ENCODE measurements at places on chromosomes 6 and 20.
A peak's percentile ranks its signal among the peaks of the same experiment; 100 is the strongest.

GRCh38 chr6:36326356-36326995 is 10.2 kb downstream of the BNIP5 start:
- DNase-seq = no peak

- DNase-seq = no peak
Observed at GRCh38 chr6:163985710-163986109, 571.2 kb downstream of the QKI start.

GRCh38 chr6:41100871-41101287 is 28.1 kb downstream of the NFYA start:
- DNase-seq = no peak

DNA sequence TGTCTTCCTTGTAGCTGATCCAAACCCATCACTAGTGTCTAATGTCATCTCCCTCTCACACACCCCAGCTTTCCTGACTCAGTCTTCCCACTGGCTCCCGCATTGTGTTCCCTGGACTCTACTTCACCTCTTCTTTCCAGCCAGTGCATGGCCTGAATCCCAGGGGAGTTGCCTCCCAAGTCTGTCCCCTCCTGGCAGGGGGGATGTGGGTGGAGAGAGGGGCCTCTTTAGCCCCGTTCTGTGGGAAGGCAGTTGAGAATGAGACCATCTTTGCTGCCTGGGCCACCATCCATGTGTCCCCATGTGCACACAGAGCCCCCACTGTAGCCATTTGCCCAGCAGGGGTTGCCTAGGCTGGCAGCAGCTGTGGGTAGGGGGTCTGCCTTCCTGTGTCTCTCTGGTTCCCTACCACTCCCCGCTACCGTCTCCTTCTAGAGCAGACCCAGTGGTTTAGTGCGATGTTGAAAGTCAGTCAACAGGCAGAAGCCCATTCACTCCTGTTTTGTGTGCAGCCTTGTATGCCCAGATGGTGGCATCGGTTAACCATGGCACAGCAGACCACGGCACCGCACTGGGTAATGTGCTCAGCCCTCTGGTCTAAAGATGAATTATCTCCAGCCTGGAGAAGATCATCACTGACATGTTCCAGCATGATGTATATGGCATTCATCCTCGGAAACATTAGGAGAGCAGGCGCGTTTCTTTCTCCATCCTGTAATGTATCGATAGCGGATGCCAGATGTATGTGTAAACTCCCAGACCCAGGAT is 178.8 kb upstream of the SNX9 start:
- DNase-seq = peak; percentile 28

DNA sequence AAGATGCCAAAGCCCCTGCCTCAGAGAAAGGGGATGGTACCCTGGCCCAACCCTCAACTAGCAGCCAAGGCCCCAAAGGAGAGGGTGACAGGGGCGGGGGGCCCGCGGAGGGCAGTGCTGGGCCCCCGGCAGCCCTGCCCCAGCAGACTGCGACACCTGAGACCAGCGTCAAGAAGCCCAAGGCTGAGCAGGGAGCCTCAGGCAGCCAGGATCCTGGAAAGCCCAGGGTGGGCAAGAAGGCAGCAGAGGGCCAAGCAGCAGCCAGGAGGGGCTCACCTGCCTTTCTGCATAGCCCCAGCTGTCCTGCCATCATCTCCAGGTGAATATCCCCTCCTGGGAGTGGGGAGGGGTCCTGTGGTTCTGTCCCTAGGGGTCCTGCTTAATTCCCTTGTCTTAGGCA is 1.1 kb downstream of the MYLK2 start:
- no peak for DNase-seq

- DNase-seq = no peak
Observed at GRCh38 chr6:56516003-56516402, 126.7 kb downstream of the DST start.

DNA sequence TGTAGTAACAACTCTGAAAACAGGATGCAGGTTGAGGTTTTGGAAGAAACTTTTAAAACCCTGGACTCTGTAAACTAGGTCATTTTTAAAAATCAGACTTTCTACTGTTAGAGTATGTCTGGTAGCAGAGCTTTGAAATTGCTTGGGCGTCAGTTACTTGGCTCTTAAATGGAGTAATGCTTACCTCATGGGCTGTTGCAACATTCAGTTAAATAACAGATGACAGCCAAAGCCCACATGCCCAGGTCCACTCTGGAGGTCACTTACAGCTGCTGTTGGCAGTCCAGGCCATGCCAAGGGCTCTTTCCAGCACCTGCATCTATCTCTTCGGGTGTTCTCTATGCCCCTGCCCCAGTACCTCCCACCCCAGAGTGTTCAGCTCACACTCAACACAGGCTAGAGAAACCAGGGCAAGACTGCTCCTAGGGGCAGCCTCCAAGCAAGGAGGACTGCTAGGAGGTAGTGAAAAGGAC is 96.4 kb downstream of the BANF2 start:
- no peak for DNase-seq

GRCh38 chr6:68044264-68044663 is 590.8 kb upstream of the ADGRB3 start:
- no peak for DNase-seq

DNA sequence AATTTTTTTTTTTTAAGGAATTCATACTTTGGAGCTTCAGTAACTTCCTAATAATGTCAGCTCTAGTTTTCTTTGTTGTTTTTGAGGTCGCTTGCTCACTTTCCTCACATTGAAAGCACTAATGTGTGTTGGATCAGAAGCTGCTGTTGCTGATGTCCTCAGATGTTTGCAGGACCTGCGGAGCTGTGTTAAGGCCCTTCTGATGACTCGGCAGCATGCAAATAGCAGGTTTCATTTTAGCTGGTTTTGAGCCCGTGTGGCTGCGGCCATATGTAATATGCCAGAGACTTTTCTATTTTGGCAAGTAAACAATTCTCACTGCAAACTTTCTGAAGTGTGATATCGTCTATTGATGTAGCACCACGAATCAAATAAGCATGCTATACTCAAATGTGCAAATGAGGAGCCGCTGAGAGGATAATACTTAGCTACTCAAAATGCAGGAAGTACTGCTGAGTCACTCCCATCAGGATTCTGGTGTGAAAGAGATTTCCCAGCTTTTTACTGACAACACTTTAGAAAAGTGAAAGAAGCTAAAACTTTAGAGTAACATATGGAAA is 187.8 kb downstream of the SASH1 start:
- no peak for DNase-seq

- DNase-seq = peak; percentile 26
Observed at GRCh38 chr6:32868257-32868788, 14.3 kb downstream of the PSMB9 start.

DNA sequence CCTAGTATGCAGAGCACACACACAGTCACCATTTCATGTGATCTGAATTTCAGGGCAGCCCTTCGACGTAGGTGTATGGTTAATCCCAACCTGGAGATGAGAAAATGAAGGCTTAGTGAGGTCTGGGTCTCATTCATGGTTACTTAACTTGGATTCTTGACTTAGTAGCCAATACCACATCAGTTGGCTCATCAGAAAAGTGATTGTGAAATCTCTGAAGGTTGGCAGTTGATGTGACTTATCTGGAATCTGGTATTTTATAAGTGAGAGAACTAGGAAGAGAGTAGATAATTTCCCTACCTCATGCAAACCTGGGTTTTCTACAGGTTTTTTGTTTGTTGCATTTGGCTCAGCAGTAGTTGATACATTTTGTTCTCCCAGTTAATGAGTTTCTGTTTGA is 123.7 kb downstream of the CCDC170 start:
- no peak for DNase-seq

- no peak for DNase-seq
Observed at GRCh38 chr6:27130668-27131428, 116.7 kb upstream of the PRSS16 start.
